Prostate gland (tissue), 2 donors: ENCODE measurements at places on chromosomes 4 and X.

DNA sequence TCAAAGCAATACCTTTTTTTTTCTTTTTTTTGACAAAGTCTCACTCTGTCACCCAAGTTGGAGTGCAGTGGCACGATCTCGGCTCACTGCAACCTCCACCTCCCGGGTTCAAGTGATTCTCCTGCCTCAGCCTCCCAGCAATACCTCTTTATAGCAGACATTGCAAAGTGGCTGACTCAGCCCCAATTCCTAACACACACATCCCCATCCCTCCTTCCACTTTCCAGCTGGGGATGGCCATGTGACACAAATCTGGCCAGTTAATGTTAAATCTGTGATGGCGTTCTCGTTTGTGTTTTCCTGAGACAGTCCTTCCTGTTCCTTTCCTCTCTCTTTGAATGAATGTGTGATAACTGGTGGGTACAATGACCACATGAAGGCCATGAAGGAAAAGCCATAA lies 276.2 kb upstream of the KLF3 start:
- H3K27me3 ChIP-seq = no peaks in the 10 kb centered on the region
- H3K4me3 ChIP-seq = no peak overlapping the region
- DNase-seq = no peak
- no peak overlapping the region for H3K27ac ChIP-seq

- H3K4me3 ChIP-seq = no peak overlapping the region
- no peak for DNase-seq
- H3K36me3 ChIP-seq = no peaks in the 10 kb centered on the region
Measured at GRCh38 chrX:130086447-130087206, 23.7 kb downstream of the ELF4 start.

DNA sequence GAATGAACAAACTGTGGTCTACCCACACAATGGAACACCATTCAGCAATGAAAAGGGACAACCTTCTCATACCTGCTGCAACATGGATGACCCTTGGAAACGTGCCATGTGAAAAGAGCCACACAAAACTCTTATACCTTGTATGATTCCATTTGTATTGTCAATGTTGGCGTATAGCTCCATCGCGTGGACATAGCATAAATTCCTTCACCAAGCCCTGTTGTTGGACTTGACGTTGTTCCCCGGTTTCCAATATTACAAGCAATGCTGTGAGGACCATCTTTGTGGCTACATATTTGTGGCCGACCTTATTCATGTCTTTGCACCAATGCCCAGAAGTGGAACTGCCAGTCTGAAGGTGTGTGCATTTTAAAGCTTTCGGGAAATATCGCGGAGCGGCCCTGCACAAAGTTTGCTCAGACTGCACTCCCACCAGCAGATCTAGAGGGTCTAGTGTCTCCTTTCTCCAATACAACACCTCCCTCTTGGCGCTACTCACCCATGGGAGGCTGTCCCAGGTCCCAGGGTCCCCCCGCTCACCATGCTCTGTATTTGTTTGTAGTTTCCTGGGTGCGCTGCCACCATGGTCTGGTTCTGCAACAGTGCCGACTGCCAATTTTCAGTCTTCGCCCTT lies at the start of gene CLDN34:
TSS of gene CLDN34 (plus strand) at position 584 of the 634 bp plus-strand sequence. CDS start at position 584, 0 bp downstream.
- no peaks in the 10 kb centered on the region for H3K4me1 ChIP-seq
- H3K36me3 ChIP-seq = no peaks in the 10 kb centered on the region
- DNase-seq = no peak
- H3K27me3 ChIP-seq = no peaks in the 10 kb centered on the region
- H3K4me3 ChIP-seq = no peak within 1 kb of the TSS

- H3K36me3 ChIP-seq = no peaks in the 10 kb centered on the region
- no peak overlapping the region for H3K4me3 ChIP-seq
- no peak for DNase-seq
- no peaks in the 10 kb centered on the region for H3K27me3 ChIP-seq
- no peak overlapping the region for H3K27ac ChIP-seq
Measured at GRCh38 chr4:156537286-156537685, 434.3 kb downstream of the PDGFC start.

DNA sequence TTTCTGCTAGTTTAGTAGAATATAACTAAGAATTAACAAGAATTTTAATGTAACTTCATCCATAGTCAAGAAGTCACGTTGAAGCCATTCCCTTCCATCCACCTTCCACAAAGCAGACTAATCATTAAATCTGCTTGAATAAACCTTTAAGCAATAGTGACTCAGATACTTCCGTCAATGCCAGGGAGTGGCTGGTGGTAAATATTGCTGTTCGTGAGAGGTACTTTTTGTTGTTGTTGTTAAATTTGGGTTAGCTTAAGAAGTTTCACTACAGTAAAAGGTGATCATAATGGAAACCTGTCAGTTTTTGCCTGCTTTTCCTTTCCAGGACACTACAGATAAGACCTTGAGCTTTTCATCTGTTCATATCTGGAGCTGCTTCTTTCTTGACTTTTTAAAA lies 316.3 kb downstream of the TMA16 start:
- no peak overlapping the region for H3K4me3 ChIP-seq
- H3K27ac ChIP-seq = no peak overlapping the region
- H3K27me3 ChIP-seq = no peaks in the 10 kb centered on the region
- no peaks in the 10 kb centered on the region for H3K4me1 ChIP-seq
- H3K36me3 ChIP-seq = no peaks in the 10 kb centered on the region
- no peak for DNase-seq

DNA sequence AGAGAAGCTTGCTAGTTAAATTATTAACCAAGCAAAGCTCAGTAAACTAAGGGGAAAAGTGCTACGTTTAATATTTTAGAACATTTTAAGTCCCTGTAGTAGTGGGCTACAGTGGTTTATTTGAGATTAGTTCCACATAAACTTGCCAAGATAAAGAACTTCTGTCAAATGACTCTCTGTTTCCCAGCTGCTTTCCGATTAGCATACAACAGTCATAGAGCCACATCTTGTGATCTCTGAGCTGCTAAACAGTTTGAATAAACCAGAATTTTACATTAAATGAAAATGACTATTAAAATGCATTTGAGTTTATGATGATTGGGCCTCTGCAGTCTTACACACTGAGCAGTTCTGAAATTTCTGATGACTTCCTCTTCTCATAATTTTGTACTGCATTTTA lies 568.5 kb downstream of the IQCM start:
- no peaks in the 10 kb centered on the region for H3K4me1 ChIP-seq
- DNase-seq = no peak
- H3K36me3 ChIP-seq = no peaks in the 10 kb centered on the region
- H3K4me3 ChIP-seq = no peak overlapping the region

- no peak for DNase-seq
- no peak overlapping the region for H3K27ac ChIP-seq
- no peaks in the 10 kb centered on the region for H3K36me3 ChIP-seq
- no peaks in the 10 kb centered on the region for H3K27me3 ChIP-seq
- H3K4me3 ChIP-seq = no peak overlapping the region
- no peaks in the 10 kb centered on the region for H3K4me1 ChIP-seq
Measured at GRCh38 chrX:70470850-70471289, 26.2 kb downstream of the DLG3 start.

GRCh38 chr4:87375719-87376291 lies 15.2 kb downstream of the HSD17B11 start:
- no peak overlapping the region for H3K27ac ChIP-seq
- peak; percentile 42 for DNase-seq
- no peaks in the 10 kb centered on the region for H3K27me3 ChIP-seq
- no peaks in the 10 kb centered on the region for H3K4me1 ChIP-seq
- no peaks in the 10 kb centered on the region for H3K36me3 ChIP-seq

DNA sequence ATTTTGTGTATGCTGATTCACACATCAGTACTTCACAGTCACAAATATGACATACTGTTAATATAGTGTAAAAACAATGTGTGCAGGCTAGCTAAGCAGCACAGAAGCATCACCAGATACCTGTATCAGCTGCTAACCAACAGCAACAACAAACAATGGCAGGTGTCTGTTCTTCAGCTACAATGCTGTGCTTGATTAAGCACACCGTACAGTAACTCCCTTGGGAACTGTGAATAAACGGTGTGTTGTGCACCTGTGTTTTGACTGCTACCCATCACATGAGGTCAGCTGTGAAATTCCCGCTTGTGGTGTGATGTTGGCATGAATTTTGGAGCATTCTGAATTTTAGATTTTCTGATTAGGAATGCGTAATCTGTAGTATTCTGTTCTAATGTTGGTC lies 379.7 kb upstream of the FAT1 start:
- no peak overlapping the region for H3K4me3 ChIP-seq

GRCh38 chr4:145538596-145538995 lies 56.9 kb downstream of the SMAD1 start:
- H3K36me3 ChIP-seq = no peaks in the 10 kb centered on the region
- no peak overlapping the region for H3K4me3 ChIP-seq
- H3K27ac ChIP-seq = no peak overlapping the region
- no peaks in the 10 kb centered on the region for H3K4me1 ChIP-seq
- H3K27me3 ChIP-seq = no peaks in the 10 kb centered on the region

DNA sequence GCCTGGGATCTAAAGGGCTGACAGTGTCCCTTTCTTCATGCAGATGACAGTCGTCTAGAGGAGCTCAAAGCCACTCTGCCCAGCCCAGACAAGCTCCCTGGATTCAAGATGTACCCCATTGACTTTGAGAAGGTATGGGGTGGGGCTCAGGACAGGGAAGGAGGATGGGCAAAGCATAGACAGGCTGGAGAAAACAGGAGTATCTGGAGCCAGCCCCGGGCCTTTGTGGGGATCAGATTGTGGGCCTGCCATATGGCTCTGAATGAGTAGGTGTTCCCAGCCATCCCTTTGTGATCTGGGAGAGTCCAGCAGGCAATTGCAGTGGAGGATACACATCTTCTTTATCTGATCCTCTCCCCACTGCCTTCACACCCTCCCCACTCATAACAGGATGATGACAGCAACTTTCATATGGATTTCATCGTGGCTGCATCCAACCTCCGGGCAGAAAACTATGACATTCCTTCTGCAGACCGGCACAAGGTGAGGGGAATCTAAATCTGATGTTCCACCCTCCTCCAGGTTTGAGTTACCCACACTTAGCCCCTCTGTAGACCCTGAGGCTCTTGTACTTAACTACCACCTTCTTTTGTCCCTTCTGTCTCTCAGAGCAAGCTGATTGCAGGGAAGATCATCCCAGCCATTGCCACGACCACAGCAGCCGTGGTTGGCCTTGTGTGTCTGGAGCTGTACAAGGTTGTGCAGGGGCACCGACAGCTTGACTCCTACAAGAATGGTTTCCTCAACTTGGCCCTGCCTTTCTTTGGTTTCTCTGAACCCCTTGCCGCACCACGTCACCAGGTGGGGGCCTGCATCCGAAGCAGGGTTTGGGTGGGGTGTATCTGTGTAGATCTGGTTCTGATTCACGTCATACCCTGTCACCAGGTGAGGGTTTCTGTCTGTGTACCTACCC lies 5.8 kb upstream of the CDK16 start:
- no peaks in the 10 kb centered on the region for H3K27me3 ChIP-seq
- DNase-seq = no peak
- H3K4me3 ChIP-seq = no peak overlapping the region
- H3K4me1 ChIP-seq = no peaks in the 10 kb centered on the region
- H3K27ac ChIP-seq = no peak overlapping the region

DNA sequence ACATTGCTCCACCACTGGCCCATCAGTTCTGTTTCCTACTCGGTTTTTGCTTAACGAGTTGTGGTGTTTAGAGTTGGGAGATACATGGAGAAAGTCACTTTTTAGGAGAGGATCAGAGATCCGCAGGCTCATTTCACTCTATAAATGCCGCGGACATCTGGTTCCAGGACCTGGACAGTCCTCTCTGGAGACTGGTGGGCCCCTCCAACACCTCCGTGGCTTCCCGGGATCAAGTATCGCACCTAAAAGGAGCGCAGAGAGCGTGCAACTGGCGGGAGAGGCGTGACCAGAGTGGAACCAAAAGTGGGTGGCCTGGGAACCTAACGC lies 9.9 kb upstream of the CLTRN start:
- H3K27me3 ChIP-seq = no peaks in the 10 kb centered on the region
- H3K36me3 ChIP-seq = no peaks in the 10 kb centered on the region
- peak overlapping the region; percentile 97 for H3K27ac ChIP-seq
- DNase-seq = no peak
- H3K4me1 ChIP-seq = no peaks in the 10 kb centered on the region
- peak overlapping the region; percentile 49 for H3K4me3 ChIP-seq

GRCh38 chr4:150039274-150040127 lies 38.7 kb upstream of the DCLK2 start:
- no peaks in the 10 kb centered on the region for H3K27me3 ChIP-seq
- H3K36me3 ChIP-seq = no peaks in the 10 kb centered on the region
- no peak overlapping the region for H3K4me3 ChIP-seq
- no peaks in the 10 kb centered on the region for H3K4me1 ChIP-seq
- H3K27ac ChIP-seq = no peak overlapping the region

DNA sequence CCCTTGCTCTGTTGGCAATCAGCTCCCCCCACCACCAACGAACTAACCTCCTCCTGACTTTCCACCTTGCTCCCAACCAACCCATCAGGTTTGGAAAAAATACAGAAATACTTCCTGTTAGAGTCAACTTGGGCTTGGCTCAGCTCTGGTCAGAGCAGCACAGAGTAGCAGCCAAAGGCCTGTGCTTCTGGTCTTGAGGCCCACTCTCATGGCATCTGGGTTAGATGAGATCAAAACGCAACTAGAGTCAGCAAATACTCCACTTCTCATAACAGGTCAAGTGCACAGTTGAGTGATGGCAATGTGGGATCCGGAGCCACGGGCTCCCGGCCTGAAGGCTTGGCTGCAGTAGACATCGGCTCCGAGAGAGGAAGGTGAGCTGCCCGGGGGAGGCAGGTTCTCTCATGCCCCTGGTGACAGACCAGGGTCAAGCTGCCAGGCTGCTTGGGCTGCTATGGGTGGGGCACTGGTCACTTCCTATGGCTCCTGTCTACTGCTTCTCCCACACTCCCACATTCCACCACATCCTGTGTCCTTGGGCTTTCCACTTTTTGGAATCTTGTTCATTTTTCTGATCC lies 34.8 kb downstream of the ZNF185 start:
- H3K27ac ChIP-seq = no peak overlapping the region
- H3K36me3 ChIP-seq = no peaks in the 10 kb centered on the region
- no peak overlapping the region for H3K4me3 ChIP-seq
- no peak for DNase-seq
- H3K4me1 ChIP-seq = no peaks in the 10 kb centered on the region

DNA sequence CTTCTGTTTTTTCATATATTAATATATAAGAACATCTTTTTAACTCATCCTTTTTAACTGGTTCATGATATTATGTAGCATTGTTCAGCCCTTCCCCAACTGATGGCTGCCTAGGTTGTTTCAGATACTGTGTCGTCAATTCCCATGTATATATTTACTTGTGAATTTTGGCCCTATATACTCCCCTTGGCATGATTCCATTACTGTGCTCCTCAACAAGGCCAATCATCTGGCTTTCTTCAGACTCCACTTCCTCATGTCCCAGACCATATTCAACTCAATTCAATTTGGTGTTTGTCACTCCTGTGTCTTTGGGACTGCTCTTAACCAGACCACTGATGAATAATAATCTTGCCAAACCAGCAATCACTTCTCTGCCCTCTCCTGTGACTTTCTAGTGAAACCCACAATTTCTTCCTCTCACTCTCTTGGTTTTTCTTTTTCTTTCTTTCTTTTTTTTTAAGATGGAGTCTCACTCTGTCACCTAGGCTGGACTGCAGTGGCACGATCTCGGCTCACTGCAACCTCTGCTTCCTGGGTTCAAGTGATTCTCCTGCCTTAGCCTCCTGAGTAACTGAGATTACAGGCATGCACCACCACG lies 2.7 kb upstream of the WDR45 start:
- H3K4me3 ChIP-seq = no peak overlapping the region
- H3K4me1 ChIP-seq = no peaks in the 10 kb centered on the region
- H3K36me3 ChIP-seq = no peaks in the 10 kb centered on the region
- H3K27me3 ChIP-seq = no peaks in the 10 kb centered on the region
- no peak overlapping the region for H3K27ac ChIP-seq

GRCh38 chr4:139986689-139987501 lies 167.1 kb downstream of the MAML3 start:
- no peaks in the 10 kb centered on the region for H3K27me3 ChIP-seq
- no peak overlapping the region for H3K4me3 ChIP-seq
- peak overlapping the region; percentile 52 for H3K27ac ChIP-seq
- H3K4me1 ChIP-seq = peaks cover 6% of the 10 kb centered on the region
- no peaks in the 10 kb centered on the region for H3K36me3 ChIP-seq
